Fibroblast of the aortic adventitia (primary cell): ENCODE measurements at places on chromosomes 7 and 10. TPM values are rescaled to one million over a fixed set of nuclear protein-coding genes. Genes with fewer than 3 reads are reported as not detected.

DNA sequence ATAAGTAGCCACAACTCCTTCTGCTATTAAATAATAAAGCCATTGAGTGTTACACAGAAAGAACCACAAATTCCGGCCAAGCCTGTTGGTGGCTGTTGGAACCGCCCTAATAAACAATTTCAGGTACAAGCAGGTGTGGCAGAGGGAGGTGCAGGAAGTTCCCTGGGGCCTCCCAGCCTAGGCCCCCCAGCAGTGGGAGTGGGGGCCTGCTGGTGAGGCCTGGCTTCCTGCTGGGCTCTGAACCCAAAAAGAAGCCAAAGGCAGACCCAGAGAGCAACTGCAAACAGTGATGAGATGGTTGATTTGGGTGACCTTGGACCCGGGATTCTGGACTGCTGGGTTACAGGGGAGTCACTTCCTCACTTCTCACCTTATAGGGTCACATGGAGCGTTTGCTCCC lies 21.0 kb upstream of the LMTK2 start:
- no peak for DNase-seq

DNA sequence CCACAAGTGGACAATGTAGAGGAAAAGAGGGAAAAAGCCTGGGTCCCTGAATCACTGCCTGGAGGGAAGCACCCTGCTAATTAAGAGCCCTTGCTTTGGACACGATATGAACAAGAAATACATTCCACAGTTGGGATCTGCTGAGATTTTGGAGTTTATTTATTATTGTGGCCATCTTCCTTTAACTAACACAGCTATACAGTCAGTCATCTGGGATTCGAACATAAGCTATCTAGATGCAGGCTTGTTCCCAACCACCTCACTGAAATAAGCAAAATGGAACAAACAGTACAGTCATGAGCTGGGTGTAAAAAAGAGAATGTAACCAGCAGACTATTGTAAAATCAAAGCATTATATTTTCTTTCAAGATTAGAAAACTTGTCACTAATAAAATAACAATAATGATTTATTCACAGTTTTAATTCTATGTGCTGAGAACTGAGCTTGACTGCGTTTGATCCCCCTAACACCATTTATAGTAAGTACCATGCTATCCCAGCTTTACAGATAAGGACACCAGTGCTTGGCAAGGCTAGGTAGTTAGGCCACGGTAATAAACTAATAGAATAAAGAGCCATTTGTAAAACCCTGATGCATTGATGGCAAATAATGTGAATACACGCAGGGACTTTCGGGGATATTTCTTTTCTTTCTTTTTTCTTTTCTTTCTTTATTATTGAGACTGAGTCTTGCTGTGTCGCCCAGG lies 223.8 kb upstream of the KLF6 start:
- DNase-seq = no peak

DNA sequence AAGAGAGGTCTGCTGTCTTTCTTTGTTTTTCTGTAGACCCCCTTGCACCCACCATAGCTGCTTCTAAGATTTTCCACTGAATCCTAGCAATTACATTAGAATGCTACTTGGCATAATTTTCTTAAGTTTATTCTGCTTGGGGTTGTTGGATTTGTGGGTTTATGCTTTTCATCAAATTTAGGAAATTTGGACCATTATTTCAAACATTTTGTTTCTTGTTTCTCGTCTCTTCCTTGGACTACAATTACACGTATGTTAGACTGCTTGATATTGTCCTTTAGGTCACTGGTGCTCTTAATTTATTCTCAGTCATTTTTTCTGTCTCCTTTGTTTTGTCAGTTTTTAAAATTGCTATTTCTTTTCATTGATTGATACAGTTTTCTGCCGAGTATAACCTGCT lies 65.8 kb downstream of the FANK1 start:
- DNase-seq = no peak

DNA sequence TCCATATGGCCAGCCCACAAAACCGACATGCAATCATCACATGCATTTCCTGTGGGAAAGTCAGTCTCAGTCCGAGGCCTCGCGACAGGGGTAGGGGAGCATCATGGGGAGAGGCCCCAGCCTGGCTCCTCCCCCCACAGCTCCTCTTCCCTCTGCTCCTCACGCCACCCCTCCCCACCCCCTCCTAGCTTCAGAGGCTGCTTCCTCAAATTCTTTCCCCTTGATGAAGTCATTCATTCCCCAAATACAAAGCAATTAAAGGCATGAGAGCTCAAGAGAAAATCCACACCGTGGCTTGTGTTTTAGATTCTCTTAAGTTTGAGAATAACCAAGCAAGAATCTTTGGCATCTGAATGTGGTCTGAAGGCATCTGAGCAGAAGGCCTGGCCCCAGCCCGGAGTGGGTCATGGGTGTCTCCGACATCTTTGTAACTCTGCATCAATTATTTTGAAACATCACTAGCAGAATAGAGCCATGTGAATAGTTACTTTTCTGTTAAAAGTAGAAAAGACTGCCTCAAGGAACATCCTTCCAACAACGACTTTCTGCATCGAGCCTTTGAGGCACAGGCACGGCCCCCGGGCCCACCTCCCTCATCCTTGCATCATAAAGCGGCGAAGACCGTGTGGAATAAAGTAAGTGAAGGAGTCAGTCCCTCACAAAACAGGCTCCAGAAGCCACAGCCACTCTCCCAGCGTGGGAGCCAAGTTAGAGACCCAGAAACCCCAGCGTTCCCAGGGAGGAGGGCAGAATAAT lies 90.9 kb downstream of the DIP2C start:
- peak; percentile 91 for DNase-seq

- DNase-seq = no peak
These were observed 354.9 kb downstream of the MDFIC start for GRCh38 chr7:115276791-115277190.

DNA sequence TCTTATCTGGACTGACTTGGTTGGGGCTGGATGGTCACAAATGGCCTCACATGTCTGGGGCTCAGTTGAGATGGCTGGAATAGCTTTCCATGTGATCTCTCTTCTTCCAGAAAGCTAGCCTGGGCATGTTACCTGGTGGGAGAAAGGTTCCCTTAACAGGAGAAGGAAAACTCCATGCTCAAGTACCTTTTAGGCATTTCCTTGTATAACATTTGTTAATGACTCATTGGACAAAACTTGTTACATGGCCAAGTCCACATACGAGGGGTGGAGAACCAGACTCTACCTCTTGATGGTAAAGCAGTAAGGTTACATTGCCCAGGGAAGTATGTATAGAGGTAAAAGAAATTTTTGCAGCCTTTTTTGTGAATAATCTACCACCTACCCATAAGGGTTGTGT lies 826.4 kb downstream of the LRMDA start:
- no peak for DNase-seq

GRCh38 chr7:68640103-68640502 lies 958.2 kb upstream of the AUTS2 start:
- DNase-seq = no peak

DNA sequence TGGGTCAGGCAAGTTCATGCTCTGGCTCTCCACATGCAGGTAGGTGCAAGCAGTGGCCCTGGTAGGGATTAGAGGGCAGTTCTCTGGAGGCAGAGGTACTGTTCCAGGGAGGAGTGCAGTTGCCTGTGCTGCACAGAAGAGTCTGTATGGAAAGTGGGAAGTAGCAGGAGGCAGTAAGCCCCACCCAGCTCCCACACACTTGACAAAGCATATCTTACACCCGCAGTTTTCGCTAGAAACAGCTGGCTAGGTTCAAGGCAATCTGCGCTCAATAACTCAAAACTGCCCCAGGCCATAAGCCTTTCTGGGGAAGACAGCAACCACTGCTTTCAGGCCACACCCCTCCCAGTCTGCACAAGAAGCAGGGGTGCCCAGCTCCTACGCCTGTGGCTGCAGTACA lies 33.1 kb upstream of the ARMC3 start:
- no peak for DNase-seq

DNA sequence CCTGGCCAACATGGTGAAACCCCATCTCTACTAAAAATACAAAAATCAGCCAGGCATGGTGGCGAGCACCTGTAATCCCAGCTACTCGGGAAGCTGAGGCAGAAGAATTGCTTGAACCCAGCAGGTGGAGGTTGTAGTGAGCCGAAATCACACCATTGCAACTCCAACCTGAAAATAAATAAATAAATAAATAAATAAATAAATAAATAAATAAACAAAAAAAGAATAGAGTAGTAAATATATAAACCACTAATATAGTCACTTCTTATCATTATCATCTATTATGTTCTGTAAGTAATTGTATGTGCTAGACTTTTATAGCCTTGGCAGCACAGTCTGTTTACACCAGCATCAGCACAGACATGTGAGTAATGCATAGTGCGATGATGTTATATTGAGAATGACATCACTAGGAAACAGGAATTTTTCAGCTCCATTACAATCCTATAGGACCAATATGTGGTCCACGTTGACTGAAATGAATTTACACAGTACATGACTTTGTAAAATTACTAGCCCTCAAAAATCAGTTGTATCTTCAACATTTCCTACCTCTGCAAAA lies 385.4 kb upstream of the ANKRD30A start:
- DNase-seq = no peak

GRCh38 chr10:35126062-35126529 lies 550 bp upstream of the CREM start:
- no peak for DNase-seq

DNA sequence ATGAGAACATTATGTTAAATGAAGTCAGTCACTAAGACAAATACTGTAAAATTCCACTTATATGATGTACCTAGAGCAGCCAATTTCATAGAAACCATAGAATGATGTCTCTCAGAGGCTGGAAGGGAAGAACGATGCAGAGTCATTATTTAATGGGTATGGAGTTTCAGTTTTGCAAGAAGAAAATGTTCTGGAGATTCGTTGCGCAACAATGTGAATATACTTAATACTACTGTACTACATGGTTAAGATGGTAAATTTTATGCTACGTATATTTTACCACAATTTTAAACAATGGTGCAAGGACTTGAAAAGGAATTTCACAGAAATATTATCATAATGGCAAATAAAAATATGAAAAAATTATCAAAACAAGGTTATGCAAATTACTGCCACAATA lies 972.6 kb downstream of the KCNMA1 start:
- no peak for DNase-seq

- no peak for DNase-seq
These were observed 203.7 kb downstream of the ARHGAP21 start for GRCh38 chr10:24519950-24520349.

- no peak for DNase-seq
These were observed 56.8 kb downstream of the TNS3 start for GRCh38 chr7:47525066-47525623.

- DNase-seq = no peak
These were observed 28.9 kb downstream of the ADD3 start for GRCh38 chr10:110036640-110037039.

GIMAP1 gene
- not detected in 2 replicates for total RNA-seq
